ENCODE measurements at places on chromosomes 5 and 9.

DNA sequence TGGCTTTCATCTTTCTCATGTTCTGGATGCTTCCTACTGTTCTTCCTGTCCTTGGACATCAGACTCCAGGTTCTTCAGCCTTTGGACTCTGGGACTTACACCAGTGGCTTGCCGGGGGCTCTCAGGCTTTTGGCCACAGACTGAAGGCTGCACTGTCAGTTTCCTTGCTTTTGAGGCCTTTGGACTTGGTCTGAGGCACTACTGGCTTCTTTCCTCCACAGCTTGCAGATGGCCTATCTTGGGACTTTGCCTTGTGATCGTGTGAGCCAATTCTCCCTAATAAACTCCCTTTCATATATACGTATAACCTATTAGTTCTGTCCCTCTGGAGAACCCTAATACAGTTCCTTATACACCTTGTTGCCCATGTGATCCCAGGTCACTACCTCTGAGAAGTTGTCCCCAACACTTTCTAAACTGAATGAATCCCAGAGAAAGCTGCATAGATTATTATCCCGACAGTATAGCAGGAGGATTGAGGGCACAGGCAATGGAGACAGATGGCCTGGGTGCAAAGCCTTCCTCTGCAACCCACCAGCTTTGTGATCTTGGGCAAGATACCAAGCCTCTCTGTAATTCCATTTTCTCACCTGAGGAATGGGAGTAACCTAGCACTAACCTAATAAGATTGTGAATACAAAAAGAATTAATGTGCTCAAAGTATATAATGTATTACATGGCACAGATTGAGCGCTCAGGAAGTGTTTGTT, 449.6 kb upstream of the BRINP1 start:
- no peak for ATAC-seq

DNA sequence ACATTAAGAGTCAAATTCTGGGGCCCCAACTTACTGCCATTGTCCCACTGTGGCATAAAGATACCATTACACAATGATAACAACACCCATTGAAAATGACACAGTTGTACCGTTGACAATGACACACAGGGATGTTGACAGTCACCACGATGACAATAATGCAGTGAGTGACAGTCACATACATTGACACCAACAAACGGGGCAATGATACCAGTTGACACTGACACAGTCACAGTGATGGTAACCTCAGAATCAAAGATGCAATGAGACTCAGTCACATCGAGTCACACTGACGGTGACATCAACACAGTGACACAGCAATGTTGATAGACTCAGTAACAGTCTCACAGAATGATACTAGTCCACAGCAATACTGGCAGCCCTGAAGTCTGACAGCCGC, 16.9 kb downstream of the CNTFR start:
- ATAC-seq, result no peak

GRCh38 chr9:110025551-110026170, 182.3 kb downstream of the C9orf152 start:
- ATAC-seq, result no peak

GRCh38 chr9:105637787-105638395, 24.4 kb upstream of the TAL2 start:
- peak; percentile 40 for ATAC-seq

GRCh38 chr9:114172981-114173833, 17.9 kb downstream of the COL27A1 start:
- ATAC-seq, result no peak

- ATAC-seq, result no peak
These were observed 331.5 kb upstream of the GRIN3A start for GRCh38 chr9:102069969-102070368.

- peak; percentile 42 for ATAC-seq
These were observed 87.4 kb upstream of the PCA3 start for GRCh38 chr9:76676857-76677256.

DNA sequence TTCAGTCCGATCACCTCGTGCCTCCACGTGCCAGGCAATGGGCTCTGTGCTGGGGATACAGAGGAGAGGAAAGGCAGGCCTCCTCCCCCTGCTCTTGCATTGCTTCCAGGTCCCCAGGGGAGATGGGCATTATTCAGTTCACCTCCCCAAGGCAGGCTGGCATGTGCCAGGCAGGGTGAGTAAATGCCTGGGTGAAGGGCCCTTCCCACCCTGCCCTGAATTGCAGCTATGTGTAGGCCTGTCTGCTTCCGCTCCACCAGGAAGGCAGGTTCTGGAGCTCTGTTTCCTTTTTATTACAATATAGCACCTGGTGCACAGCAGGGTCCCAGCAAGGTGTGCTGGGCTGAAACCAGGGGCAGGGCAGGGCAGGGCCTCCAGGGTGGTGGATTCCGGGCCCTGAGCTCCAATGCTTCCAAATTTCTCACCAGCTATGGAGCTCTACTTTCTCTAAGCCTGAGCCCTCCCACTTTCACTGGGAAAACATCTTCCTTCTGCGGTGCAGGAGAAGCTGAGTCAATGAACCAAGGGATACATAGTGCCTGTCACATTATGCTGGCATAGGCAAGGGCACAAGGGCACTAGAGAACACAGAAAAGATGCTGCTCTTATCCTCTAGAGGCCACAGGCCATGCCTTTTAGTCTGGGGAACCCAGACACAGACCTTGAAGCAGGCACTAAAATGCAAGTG, 42.0 kb downstream of the SHB start:
- ATAC-seq, result no peak

- no peak for ATAC-seq
These were observed 17.2 kb downstream of the ENHO start for GRCh38 chr9:34505370-34506120.

- ATAC-seq, result no peak
These were observed 2.7 kb downstream of the PTGDS start for GRCh38 chr9:136979769-136980587.

DNA sequence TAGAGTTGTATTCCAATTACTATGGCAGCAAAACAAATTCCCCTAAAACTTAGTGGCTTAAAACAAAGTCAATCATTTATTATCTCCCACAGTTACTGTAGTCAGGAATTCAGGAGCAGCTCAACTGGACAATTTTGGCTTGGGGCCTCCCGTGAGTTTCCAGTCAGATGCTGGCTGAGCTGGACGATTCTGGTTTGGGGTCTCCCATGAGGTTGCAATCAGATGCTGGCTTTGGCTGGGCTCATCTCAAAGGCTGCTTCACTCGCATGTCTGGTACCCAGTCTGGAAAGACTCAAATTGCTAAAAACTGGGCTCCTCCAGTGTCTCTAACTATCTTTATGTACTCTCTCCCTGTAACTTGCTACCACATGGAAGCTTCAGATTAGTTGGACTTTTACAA, 130.1 kb downstream of the C5orf15 start:
- no peak for ATAC-seq

DNA sequence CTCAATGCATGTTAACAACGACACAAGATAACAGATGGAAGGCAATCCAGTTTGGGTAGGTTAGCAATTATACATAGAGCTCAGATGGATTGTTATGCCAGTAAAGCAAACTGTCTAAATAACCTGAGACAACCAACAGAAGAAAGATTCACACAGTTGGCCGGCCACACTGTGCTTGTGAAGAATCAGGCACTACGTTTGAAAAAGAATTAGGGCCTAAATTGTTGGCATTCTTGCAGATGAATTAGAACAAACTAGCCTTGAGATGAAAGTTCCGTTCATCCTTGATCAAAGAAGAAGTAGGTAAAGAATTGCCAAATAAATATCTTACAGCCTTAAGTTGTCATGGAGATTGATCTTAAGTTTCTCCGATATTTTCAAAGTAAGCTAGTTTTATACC, 210.6 kb downstream of the CDH18 start:
- no peak for ATAC-seq

GRCh38 chr5:94969174-94969573, 315.7 kb downstream of the MCTP1 start:
- ATAC-seq, result peak; percentile 86

DNA sequence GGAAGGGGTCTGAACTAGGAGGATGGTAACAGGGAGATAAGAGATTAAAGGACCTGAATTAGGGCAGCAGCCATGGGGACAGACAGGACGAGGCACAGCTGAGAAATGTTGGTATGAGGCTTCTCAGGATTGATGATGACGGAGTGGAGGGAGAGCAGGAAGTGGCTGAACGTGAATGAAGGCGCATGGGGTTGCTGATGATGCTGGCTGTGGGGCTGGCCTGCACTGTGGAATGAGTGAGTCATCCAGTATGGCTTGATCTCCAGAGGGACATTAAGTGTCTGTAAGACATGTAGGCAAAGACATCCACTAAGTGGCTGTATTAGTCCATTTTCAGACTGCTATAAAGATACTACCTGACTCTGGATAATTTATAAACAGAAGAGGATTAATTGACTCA, 256.4 kb downstream of the ICE1 start:
- ATAC-seq, result no peak

DNA sequence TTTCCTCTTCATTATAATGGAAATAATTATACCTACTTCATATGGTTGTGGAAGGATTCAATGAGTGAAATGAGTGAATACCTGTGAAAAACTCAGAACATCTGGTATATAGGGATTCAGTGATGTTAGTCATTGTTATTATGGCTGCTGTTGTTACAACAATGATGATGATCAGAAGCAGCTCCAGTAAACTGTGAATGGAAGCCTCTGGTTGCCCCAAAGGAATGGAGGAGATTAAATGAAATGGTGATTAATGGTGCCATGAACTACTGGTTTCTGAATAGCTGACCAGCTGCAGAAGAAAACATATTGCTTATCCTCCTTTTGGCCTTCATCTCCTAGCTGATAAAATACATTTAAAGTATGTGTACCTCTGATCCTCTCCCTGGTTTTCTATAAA, 372.0 kb downstream of the ARHGEF28 start:
- ATAC-seq, result no peak

DNA sequence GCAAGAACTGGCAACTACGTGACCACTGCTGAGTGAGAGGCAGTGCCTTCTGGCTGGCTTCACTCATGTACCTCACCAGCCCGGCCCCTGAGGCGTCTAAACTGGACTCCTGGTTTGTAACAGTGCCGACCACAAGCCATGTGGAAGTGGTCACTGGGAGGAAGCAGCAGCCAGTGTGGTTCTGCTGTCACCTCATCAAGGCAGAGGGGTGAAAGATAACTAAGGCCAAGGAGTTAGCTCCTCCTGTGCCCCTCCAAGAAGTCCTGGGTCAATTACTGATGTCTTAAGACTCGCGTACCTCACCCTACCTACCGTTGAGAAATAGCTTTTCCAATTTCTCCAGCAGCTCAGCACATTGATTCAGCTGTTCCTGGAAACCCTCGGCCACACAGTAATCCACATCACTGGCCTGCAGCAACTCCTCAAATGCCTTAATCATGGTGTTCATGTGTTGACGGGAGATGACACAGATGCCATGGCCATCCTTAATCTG, 142.9 kb downstream of the CDK5RAP2 start:
- no peak for ATAC-seq

GRCh38 chr9:5416953-5417352, 20.8 kb downstream of the PLGRKT start:
- ATAC-seq, result no peak

All from SK-N-SH treated with all-trans-retinoic acid at 6 μM for 48 hours (cell line).